ENCODE measurements at places on chromosomes 6 and 20.

GRCh38 chr6:42359021-42359420 is 92.7 kb downstream of the TRERF1 start:
- DNase-seq, result no peak

GRCh38 chr6:92289831-92290230 is 1129.5 kb downstream of the EPHA7 start:
- peak; percentile 23 for DNase-seq

- DNase-seq, result no peak
Observed at GRCh38 chr20:36004045-36004444, 35.7 kb downstream of the CNBD2 start.

DNA sequence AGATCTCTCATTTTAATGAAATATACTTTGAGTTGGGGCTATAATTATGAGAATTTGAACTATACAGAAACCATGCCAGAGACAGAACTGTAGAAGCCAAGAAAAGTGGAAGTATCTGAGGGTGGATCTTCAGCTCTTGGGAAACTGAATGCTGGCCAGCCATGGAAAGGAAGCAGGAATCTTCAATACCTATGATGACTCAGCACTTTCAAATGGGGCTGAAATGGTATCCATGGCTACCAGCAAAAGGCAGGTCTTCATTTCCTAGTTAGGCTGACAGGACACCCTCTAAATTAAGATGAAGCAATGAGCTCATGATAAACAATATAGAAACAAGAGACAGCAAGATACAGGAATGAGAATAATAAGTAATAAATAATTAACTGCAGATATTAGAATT is 171.3 kb downstream of the COL21A1 start:
- DNase-seq, result no peak

GRCh38 chr6:47371139-47371869 is 61.6 kb upstream of the TNFRSF21 start:
- no peak for DNase-seq

DNA sequence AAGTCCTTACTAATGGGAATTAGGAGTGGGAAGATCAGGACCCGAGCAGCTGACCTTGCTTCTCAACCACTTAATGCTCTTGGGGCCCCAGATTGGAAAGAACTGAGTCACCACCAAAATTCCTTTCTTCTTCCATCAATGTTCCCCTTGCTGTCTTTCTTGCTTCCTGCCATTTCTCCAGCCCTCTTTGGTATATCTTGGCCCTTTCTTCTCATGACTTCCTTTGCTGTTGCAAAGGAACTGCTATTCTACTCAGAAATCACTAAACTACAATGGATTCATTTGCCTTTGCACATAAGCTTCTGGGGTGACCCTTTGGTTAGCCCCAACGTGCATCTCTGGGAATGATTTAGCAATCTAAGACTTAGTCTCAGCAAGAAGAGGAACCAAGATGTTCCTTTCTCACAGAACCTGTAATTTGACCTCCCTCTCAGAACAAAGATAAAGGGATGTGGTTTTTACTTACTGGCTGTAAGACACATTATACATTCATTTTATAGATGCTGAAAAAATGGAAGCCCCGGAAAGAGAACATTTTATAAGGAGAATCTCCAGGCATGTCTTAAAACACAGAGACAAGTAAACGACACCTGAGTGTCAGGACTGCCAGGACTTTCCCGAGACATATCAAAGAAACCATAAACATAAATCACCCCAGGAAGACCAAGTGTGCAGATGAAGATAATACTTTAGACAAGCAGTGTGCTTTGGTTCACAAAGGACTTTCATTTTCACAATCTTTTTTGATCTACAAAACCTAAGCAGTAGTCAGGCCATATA is 99.0 kb upstream of the TNFAIP3 start:
- no peak for DNase-seq

DNA sequence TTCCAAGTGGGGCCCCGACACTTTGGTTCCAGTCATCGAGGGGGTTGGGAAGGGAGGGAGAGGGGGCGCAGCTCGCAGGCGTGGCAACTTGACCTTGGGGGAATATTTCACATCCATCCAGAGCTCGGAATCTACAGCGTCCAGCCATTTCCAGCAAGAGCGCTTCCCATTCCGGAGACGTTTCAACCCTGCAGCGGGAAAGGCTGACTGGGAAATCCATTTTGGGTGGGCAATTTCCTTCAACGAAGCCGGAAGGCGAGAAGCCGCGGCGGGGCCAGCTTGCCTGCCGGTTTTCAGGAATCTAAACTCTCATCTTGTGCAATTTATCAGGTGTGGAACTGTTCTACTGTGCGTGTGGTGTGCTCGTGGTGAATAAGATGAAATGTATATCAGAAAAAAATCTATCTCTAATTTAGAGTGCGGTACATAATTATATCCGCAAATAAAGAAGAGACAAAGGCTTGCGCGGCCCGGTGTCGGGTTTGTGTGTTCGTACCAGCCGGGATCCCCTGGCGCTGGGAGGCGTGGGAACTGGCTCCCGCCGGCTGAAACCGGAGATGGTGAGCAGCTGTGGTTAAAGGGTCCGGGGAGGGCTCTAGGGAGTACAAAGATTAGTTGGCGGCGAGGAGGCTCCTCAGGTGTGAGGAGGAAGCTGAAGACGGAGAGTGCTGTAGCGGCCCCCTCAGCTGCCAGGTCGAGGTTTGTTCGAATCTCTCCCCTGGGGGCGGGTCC is 4.8 kb downstream of the SLC32A1 start:
- DNase-seq, result no peak

DNA sequence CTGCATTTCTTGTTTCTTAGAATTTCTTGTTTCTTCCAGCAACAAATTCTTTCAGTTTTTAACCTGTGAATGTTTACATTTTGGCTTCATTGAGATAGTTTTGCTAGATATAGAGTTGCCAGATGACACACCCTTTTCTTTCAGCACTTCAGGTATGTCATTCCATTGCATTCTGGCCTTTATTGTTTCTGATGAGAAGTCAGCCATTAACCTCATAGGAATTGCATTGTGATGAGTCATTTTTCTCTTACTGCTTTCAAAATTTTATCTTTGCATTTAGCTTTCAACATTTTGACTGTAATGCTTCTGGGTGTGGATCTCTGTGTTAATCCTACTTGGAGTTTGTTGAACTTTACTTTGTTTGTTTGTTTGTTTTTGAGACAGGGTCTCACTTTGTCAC is 440.3 kb upstream of the HS3ST5 start:
- no peak for DNase-seq
